ENCODE measurements at places on chromosomes 2 and 18.

- no peak for DNase-seq
Observed at GRCh38 chr2:57696016-57696415, 350.6 kb upstream of the VRK2 start.

DNA sequence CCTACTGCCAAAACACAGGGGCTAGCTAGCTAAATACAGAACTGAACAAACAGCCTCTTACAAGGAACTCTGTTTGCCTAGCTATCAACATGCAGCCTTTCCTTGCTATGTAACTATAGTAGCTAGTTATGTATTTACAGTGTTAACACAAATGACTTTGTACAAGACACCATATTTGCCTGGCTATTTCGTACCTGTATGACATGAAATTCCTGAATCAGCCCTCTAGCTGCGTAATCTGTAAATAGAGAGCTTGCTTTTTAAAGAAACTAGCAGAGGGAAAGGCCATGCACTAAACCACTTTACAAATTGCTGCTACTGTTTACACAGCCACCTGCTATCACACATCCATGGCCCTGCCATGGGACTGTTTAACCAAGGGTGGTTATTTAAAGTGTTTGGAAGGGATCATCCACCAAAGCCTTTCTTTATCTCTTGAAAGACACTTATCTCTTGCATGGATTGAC is 248.7 kb downstream of the TFCP2L1 start:
- DNase-seq: no peak

GRCh38 chr2:149899390-149899789 is 311.8 kb upstream of the MMADHC start:
- DNase-seq: no peak

DNA sequence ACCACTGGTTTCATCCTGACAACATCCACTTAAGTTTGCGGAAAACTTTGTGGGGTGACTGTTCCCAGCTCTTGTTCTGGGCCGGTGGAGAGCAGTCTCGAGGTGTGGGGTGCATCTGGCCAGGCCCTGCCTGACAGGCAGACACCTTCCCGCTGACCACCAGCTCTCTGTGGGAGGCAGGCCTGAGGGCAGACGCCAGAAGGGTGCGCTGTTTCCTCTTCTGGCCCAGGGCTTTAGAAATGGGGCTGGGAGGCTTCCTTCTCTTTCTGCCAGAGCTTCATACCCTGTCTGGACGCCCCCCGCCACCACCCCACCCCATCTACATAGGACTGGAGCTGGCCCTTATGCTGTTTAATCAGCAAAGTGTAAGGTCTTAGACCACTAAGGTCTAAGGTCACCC is 263.8 kb downstream of the LOXHD1 start:
- DNase-seq: no peak
